ENCODE measurements at places on chromosomes 11 and 22. TPM values are rescaled to one million over a fixed set of nuclear protein-coding genes. Genes with fewer than 3 reads are reported as not detected.

- DNase-seq: no peak
Observed at GRCh38 chr11:76801225-76801624, 18.1 kb downstream of the TSKU start.

- no peak for DNase-seq
Observed at GRCh38 chr11:72586321-72587090, 87.7 kb downstream of the PDE2A start.

GAL3ST1 gene
- total RNA-seq: 16.1 TPM

SLC5A1 gene
- 3.0 TPM for total RNA-seq

DNA sequence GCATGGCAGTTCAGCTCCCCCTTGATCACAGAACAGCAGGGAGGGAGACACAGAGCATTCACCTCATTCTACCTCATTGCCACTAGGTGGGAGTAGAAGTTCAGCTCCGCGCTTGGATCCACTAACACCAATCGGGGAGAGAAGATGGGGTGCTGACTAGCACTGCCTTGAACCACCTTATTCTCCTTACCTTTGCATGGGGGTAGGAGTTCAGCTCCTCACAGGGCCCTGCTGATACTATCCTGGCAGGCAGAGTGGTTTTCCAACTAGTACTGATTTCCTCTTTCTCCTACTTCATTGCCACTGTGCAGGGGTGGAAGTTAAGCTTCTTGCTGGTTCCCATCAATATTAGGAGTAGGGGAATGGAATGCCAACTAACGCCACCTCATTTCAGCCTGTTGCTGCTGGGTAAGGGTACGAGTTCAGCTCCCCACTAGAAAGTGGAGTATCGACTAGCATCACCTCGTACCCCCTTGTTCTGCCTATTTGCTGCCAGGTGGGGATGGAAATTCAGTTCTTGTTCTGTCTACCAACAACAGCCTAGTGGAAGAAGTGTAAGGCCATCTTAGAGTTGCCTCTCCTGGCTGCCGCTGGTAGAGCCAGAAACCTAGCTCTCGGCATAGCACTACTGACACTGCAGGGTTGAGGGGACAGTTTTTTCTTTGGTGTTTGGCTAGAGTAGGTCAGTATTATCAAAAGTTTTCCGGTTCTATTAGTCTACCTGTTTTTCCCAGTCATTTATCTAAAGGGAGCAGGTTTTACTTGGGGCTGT is 550.9 kb upstream of the CCDC90B start:
- DNase-seq: peak; percentile 77

GRCh38 chr11:95577716-95578460 is 211.7 kb downstream of the FAM76B start:
- no peak for DNase-seq

DNA sequence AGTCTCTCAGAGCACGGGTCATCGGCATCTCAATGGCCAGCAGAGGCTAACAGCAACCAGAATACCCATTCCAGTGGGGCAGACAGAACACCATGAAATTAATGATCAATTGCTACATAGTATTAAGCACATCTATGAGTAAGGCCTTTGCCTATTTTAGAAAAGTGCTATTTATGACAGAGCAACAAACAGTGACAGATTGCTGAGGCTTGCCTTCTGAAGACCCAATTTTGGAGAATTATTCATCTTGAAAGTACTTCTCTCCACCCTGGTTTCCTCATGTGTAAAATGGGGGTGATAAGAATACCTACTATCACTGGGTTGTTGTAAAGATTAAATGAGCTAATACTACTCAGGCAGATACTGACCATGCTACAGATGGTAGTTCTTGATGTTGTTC is 232.7 kb downstream of the TENM4 start:
- DNase-seq: no peak

DNA sequence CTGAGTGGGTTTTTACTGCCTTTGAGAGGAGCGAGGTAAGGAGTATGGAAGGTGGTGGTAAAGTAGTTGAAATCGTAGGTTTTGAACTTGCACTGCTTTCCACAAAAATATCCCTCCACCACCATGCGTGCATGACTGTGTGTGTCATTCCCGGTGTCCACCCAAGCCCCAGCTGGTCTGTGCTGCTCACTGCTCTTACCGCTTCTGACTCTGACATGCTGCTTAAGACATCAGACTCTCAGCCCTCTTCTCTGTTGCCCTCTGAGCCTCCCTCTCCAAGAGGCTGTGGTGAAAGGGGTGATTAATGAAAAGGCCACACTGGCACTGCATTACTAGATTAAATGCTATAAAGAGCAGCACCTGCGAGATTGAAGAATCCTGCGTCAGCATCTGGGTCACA is 128.7 kb downstream of the SPATA19 start:
- no peak for DNase-seq

IZUMO1R gene
- not detected for total RNA-seq

CHADL gene
- 2.7 TPM for total RNA-seq

APOA1 gene
- total RNA-seq: not detected

Measured in kidney (tissue), 22 donors.